ENCODE measurements at places on chromosomes 16 and 17.

GRCh38 chr16:12391956-12392355, 411.7 kb downstream of the CPPED1 start:
- no peak for DNase-seq

GRCh38 chr16:31476303-31477219, 4.6 kb downstream of the TGFB1I1 start:
- peak; percentile 75 for DNase-seq

DNA sequence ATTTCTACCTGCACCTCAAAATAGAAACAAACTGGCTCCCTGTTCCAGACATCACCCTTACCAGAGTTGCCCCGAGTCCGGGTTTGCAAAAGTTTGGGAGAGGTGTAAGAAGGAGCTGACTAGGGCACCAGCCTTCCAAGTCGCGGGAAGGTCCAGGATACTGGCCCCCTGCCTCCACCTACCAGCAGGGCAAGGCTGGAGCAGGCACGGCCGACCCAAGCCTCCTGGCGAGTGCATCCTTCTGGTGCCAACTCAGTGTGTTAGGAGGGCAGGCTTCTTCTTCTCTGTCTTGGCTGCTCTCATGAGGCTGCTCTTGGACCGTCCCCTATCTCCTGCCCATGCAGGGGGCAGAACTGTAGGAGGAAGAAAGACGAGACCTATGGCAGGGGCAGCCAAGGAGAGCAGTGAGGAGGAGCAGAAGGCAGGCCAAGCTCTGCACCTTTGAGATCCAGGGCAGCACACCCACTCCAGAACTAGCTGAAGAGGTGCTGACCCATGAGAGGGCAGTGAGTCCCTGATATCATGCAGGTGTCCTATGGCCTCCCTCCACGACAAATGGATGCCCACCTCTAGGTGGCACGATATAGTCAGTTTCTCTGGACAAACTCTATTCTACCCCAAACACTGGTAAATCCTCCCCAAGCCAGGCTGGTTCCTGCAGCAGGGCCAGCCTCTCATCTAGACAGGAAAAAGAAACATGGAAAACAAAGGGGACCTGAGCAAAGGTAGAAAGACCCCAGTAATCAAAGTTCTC, 54.4 kb downstream of the CYTH1 start:
- DNase-seq = no peak

DNA sequence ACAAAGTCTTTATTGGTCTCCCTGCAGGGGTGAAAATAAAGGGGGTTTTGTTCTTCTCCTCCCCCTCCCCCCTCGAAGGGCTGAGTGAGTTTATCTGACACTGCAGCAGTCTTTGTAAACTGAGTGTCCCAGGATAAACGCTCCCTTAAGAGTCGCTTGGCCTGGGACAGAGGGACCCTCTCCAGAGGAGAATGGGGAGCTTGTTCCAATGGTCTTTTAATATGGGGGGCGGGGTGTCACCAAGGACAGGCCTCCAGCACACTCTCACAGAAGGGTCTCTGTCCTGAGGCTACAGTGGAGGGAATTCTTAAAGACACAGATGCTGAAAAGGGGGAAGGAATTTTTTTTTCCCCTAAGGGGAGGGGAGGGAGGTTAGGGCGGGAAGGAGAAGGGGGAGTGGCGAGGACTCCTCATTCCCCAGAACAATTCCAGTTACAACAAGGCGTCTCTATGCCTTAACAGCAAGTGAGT, 455.5 kb downstream of the SOX9 start:
- DNase-seq = no peak

DNA sequence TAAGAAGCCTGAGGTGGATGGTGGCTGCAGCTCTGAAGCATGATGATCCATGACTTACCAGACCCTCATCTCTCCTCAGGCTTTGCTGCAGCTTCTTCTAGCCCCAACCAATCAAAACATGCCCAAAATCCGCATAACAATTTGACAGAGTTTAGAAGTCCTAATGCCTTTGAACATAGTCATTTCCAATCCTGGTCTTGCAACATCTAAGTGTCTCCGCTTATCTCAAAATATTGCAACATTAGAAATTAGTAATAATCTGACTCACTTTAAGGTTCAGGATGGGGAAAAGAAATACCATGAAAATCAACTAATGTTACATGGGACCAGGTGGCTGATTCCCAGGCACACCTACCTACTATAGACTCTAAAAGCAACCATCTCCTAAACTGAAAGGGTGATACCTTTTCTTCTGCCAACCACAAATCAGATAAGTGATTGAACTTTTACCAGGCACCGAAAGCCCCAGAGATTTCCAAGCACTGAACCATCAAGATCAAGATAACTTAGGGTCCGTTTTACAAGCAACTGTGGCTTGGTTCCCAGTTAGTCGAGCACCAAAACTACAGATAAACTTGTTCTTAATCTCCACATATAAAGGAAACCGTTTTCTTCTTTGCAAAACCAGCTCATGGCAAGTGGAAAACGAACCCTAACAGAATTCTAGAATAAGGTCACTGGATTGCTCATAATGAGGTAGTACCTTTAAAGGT, 14.0 kb downstream of the ERN1 start:
- no peak for DNase-seq

- no peak for DNase-seq
These were observed 5.1 kb downstream of the PRSS22 start for GRCh38 chr16:2852731-2853507.

GRCh38 chr16:56910654-56911539, 21.0 kb upstream of the HERPUD1 start:
- no peak for DNase-seq

DNA sequence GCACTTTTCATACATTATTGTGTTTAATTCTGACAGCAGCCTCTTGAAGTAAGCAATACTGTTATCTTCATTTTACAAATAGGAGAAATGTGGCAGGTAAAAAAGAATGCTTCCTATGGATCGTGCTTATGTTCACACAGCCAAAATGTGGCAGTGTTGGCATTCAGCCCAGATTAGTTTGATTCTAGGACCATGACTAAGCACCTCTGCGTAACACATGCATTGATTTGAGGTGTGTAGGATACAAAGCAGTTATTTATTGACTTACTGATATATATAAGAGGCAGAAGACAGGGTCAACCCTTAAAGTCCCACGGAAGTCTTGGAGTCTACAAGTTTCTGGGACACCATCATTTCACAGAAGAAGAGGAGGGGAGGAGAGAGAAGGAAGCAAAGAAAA, 1144.4 kb upstream of the GOT2 start:
- no peak for DNase-seq

DNA sequence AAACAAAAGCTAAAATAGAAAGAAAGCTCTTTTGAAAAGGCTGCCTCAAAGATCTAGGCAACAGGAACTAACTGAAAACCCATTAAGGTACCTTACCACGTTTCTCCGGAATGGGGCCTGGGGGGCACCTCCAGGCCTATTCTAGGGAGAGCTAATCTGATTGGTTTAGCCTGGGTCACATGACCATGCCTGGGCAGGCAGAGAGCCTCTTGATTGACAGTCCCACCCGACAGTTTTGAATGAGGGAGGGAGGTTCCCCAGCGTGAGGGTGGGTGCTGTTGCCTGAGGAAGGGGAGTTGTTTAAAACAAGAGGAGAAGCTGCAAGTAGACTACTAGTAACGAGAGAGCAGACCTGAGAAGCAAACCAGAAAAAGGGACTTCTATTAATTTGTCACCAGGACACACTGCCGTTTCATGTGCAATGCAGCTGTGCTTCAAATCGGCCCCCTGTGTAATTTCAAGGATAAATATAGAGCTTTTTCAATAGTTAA, 143.4 kb upstream of the HS3ST2 start:
- no peak for DNase-seq

- no peak for DNase-seq
These were observed 6.8 kb upstream of the ITGAD start for GRCh38 chr16:31386157-31386984.

GRCh38 chr16:2194852-2195321, 1.5 kb downstream of the CASKIN1 start:
- DNase-seq = no peak

GRCh38 chr16:716200-716568, 1.3 kb downstream of the METRN start:
- no peak for DNase-seq

DNA sequence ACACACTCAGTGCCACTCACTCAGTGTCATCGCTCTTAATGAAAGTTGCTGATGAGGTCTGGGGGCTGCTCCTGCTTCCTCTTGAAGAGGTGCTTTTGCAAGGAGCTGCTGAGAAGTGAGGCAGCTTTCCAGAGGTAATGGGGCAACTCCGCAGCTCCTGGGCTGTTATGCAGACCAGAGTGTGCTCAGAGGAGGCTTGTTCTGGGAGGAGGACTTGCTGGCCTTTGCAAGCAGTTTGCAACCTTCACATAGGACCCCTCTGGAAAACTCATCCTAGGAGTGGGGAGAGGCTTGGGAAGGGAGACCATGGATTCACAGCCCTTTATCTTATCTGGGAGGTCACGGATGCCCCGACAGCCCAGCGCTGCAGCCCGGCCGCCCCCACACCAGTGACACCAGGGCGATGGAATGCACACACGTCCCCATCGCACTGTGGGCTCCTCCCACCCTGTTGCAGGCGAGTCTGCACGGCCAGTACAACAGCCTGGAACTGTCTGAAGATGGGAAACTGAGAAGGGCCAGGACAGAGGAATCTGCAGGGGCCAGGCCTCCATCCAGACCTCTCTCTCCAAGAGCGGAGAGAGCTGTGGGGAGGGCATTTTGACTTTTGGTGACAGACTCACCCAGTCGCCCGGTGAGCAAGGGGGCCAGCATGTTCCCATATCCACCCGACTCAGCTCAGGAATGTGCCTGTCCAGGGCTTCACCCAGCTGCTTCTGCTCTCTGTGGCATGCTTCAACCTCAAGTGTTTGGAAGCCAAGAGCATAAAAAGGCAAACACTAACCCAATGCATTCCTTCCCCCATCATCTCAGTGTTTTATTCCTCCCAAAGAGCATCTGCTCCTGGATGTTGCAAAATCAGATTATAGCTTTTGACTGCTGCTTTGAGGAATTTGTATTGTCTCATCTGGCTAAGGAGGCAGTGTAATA, 78.6 kb upstream of the ZNF469 start:
- no peak for DNase-seq

GRCh38 chr16:11235703-11235991, 20.4 kb downstream of the SOCS1 start:
- no peak for DNase-seq

GRCh38 chr17:44875761-44876160, 23.5 kb downstream of the EFTUD2 start:
- DNase-seq = no peak

DNA sequence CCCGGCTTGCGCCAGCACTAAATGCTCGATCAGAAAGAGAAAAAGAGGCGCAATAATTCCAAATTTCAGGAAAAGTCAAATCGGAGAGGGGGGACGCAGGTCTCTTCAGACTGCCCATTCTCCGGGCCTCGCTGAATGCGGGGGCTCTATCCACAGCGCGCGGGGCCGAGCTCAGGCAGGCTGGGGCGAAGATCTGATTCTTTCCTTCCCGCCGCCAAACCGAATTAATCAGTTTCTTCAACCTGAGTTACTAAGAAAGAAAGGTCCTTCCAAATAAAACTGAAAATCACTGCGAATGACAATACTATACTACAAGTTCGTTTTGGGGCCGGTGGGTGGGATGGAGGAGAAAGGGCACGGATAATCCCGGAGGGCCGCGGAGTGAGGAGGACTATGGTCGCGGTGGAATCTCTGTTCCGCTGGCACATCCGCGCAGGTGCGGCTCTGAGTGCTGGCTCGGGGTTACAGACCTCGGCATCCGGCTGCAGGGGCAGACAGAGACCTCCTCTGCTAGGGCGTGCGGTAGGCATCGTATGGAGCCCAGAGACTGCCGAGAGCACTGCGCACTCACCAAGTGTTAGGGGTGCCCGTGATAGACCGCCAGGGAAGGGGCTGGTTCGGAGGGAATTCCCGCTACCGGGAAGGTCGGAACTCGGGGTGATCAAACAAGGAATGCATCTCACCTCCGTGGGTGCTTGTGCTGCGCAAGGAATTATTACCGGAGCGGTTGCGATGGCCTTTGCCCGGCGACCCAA, 4.0 kb upstream of the DLX4 start:
- no peak for DNase-seq

GRCh38 chr17:65558683-65559460, 2.6 kb downstream of the AXIN2 start:
- DNase-seq = no peak

DNA sequence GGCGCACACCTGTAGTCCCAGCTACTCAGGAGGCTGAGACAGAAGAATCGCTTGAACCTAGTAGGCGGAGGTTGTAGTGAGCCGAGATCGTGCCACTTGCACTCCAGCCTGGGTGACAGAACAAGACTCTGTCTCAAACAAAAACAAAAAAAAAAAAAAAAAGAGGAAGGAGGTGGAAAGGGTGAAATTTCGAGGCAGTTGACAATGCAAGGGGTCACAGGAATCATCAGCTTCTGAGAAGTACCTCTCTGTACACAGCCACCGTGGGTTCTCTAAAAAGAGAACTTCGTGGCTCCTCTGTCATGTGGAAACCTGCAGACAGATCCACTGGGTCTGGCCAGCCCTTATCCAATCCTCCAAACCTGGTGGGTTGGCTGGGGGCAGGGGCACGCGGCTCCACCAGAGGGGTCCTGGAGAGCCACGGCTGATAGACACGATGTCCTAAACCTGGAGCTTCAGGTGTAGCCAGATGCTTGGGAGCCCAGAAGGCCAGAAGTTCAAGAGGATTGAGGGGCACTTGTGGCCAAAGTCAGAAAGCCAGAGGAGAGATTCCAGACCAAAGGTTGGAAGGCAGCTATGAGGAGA, 540 bp upstream of the CD300LF start:
- no peak for DNase-seq

- DNase-seq = no peak
These were observed 3.7 kb upstream of the USP32 start for GRCh38 chr17:60395508-60396065.

- peak; percentile 4 for DNase-seq
These were observed 55.1 kb upstream of the CCL2 start for GRCh38 chr17:34199932-34200534.

- DNase-seq = no peak
These were observed at the start of gene ZNF629 for GRCh38 chr16:30786936-30787612. ZNF629 (minus strand) TSS chr16:30787205; CDS start chr16:30784482, 2,723 bp downstream.
